ENCODE measurements at places on chromosomes 5 and 9.

- no peak for DNase-seq
Observed at GRCh38 chr5:86125731-86126601, 491.8 kb upstream of the COX7C start.

DNA sequence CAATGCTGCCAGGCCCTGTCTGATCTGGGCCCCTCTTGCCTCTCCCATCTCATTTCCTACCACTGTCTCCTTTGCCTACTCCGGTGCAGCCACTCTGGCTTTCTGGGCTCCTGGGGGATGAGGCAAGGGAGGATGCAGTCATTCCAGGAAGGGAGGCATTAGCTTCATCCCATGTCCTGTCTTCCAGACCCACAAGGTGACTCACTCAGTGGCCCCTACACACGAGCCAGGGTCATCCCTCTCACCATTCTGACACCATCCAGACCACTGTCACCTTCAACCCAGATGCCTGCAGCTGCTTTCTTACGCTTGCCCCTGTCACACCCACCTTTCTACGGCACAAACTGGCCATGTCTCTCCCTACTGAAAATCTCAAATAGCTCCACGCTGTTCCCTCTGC is 19.1 kb downstream of the ACSL6 start:
- no peak for DNase-seq

- no peak for DNase-seq
Observed at GRCh38 chr5:17992291-17992690, 358.0 kb downstream of the TAF11L14 start.

GRCh38 chr9:87290241-87291052 is 207.2 kb upstream of the DAPK1 start:
- no peak for DNase-seq

- DNase-seq = no peak
Observed at GRCh38 chr5:39100851-39101396, 26.7 kb upstream of the RICTOR start.

DNA sequence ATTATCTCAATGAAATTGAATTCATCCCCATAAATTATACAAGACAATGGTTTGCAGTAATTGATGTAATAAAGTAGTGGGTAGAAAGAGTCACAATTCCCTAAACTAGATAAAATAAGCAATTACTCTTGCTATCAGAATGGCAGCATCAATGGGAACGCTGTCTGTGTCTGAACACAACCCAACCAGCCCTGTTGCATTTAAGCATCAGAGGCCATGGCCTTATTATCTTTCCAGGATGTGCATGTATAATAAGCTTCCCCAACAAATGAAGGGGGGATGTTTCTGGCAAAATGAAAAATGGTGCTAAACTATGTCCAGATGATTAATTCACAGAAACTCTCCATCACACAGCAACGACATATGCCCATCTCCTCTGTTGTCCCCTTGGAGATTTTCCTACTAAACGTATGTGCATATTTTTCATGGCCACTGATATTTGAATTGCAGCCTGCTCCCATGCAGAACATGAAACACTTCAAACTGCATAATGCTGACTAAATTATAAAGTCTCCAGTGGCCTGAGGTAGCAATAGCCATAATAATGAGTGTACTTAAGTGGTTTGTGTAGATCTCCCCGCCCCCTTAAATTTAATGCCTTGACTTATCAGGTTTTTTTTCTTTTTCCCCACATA is 306.9 kb upstream of the ADAMTS16 start:
- DNase-seq = no peak

GRCh38 chr9:11199335-11199734 is 586.5 kb upstream of the PTPRD start:
- DNase-seq = no peak
